Ecto neural progenitor cell (in vitro differentiated cells): ENCODE measurements at places on chromosomes 16 and 17.

DNA sequence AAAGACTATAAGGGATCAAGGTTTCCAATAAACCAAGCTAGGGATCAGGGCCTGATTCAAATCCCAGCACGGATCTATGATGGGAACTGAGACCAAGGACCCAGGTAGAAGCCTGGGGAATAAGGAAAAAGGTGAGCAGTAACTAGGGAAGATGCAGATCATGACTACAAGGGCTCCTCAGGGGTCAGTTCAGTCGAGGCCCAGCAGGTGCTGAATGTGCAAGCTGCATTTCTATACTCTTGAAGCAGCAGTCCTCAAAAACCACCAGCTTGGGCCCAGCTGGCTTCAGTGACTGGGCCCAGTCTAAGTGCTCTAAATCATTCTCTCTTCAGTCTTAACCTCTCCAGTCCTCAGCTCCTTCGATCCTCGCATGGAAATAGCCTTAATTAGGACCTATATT lies 228.8 kb upstream of the AXIN2 start:
- DNase-seq: no peak

DNA sequence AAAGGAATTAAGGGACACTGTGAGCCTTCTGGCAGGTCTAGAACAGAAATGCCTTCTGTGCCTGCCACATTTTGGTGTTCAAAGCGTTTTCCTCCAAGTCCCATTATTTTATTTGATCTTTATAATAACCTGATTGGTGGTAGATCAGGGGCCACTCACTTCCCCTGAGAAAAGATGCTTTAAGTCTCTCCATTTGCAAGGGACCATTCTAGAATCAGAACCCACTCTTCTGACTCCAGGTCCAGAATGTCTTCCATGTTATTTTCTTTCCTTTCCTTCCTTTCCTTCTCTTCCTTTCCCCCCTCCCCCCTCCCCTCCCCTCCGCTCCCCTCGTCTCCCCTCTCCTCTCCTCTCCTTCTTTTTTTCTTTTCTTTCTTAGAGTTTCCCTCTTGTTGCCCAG lies 19.3 kb upstream of the CDC42EP4 start:
- no peak for DNase-seq

DNA sequence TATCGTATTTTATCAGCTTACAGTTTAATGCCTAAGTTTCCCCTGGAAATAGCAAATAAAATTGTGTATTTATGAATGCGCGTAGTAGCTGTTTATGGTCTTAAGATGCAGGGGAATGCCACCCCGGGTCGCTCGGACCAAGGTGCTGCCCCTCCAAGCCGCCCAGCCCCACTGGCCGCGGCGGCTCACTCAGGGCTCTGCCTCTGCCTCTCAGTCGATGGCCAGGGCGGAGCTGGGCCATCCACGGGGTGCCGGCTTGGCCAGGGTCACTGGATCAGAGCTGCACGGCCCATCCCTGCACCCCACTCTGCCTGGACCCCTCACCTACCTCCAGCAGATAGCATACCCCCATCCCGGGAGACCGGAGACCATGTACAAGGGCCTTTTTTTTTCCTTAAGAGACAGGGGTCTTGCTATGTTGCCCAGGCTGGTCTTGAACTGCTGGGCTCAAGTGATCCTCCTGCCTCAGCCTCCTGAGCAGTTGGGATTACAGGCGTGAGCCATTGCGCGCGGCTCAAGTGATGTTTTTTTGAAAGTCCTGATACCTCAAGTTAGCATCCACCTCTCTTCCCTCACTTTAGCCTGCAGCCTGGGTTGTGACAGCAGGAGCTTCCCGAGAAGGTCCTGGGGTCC lies 11.0 kb downstream of the PRSS27 start:
- DNase-seq: no peak

DNA sequence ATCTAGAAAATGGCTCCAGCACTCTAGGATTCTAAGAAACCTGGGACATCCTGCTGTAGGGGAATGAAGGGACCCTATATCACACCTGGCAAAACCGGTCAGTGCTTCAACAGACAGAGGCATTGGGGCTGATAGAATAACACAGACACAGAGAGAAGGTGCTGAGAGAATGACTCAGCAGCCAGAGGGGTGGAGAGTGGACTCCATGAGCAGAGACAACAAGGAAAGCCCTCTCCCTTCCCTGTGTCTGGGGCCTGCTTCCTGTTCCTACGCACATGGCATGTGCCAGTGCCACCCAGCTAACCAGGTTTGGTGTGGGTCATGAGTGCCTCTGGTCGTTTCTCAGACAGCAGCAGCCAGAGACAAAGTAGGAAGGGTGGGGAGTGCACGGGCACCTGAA lies 140.3 kb downstream of the CCT6B start:
- DNase-seq: no peak

DNA sequence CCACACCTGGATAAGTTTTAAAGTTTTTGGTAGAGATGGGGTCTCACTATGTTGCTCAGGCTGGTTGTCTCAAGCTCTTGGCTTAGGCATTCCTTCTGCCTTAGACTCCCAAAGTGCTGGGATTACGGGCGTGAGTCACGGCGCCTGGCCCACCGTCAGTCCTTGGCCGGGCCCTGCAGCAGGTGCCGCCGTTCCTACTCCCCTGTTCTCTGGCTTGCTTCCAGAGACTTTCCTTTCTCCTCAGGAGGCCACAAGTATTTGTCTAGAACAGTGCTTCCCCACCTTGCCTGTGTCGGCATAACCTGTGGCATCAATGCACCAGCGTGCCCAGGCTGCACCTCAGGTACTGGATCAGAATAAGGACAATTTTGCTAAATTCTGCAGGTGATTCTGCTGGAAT lies 3.0 kb upstream of the MGAT5B start:
- DNase-seq: no peak

DNA sequence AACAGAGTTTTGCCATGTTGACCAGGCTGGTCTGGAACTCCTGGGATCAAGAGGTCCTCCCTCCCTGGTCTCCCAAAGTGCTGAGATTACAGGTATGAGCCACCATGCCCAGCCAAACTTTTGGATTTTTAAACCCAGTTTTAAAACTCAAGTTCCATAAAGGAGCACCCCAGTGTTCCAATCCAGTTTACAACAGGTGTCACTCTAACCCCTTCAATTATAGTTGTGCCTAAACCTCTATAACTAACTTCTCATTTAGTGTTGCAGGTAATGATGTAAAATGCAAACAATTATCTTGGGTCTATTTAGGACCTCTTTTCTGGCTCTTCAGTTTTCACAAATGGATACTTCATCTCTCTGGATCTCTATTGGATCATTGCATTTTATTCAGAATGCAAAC lies 7.8 kb upstream of the ADAP2 start:
- DNase-seq: no peak

DNA sequence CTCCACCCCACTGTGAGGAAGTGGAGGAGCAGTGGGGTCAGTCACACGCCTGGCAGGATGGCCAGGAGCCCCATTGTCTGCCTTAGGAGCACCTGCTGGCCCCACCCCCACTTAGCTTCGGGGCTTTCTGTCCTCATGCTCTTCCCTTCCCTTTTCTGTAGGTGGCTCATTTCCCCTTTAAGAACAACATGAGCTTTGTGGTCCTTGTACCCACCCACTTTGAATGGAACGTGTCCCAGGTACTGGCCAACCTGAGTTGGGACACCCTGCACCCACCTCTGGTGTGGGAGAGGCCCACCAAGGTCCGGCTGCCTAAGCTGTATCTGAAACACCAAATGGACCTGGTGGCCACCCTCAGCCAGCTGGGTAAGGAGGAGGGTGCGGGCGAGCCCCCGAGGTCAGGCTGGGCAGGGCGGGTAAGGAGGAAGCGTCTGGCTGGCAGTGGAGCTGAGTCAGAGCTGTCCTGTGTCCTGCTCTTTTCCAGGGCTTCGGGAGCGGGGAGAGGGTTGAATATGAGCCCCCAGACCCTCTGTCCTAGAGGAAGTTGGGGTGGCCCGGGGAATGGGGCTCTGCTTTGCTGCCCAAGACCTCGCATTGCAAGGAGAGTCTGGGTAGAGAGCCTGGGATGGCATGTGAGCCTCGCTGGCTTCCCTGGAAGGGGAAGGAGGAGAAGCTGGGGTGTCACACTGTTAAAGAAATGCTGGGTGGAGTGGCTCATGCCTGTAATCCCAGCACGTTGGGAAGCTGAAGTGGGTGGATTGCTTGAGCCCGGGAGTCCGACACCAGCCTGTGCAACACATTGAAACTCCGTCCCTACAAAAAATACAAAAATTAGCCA lies 9.2 kb upstream of the SERPINF1 start:
- DNase-seq: no peak

DNA sequence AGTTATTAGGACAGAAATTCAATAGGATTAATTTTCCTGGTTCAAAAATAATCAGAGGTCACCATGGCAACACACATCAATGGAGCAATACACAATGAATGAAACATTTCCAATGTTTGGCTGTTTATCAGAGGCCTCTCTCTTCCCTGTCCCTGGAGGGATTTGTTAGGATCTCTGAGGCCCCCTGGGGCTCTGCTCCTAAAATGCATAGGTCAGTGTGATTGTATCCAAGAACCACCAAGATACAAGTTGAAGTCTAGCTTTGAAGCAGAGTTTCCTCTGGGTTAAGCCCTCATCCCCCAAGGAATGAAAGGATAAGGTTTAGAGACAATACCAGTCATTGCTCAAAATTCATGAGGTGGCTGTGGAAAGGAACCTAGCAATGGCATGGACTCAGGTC lies 561.2 kb upstream of the C16orf82 start:
- no peak for DNase-seq

DNA sequence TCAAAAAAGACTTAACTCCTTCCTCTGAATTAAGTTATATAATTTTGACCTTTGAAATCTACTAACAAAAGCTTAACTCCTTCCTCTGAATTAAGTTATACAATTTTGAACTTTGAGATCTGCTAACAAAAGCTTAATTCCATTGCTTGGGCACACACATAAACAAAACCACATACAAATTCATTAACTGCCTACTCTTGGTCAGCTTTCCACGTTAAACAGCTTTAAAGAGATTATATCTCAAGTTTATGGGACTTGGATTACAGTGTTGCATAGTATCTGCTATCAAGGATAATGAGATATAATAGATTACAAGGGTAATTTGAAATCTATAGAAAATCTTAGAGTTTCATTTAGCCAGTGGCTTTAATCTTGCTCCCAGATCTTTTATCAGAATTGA lies 23.5 kb downstream of the COX10 start:
- DNase-seq: no peak

- DNase-seq: no peak
Observed at GRCh38 chr17:12859520-12859919, 70.2 kb downstream of the ARHGAP44 start.

DNA sequence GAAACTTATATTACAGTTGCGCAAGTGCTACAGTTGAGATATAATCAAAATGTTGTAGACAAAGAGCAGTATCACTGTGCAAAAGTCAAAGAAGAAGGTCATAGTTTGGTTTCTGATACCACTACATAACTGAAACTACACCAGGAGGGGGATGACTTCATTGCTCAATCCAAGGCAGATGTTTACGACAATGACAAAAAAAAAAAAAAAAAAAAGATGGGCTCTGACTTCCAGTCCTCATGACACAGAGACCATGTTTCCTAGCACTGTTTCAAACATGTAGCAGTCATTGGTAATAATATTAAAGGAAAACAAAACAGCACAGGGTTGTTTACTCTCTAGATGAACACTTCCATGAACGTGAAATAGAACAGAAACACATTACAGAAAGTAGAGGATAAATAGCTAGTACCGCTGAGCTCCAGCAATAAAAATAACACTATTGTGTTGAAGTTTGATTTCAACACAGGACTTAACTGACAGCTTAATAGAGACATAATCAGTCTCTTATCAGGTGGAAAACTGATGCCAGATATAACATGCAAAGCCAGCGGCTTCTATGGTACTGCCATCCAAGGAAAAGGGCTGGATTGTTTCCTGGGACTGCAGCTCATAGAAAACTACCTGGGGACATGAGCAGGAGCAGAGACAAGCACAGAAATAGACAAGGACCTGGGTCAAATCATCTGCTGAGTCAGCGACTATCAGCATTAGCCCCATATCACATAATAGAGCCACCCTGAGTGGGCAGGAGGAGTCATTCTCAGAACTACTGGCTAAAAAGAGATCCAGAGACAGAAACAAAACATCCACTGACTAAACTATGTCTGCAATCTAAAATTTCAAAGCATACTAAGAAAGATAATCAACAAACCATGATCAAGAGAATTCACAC lies 463.6 kb upstream of the SOX9 start:
- no peak for DNase-seq

- no peak for DNase-seq
Observed at GRCh38 chr17:76569607-76570279, 15.9 kb downstream of the ST6GALNAC2 start.

DNA sequence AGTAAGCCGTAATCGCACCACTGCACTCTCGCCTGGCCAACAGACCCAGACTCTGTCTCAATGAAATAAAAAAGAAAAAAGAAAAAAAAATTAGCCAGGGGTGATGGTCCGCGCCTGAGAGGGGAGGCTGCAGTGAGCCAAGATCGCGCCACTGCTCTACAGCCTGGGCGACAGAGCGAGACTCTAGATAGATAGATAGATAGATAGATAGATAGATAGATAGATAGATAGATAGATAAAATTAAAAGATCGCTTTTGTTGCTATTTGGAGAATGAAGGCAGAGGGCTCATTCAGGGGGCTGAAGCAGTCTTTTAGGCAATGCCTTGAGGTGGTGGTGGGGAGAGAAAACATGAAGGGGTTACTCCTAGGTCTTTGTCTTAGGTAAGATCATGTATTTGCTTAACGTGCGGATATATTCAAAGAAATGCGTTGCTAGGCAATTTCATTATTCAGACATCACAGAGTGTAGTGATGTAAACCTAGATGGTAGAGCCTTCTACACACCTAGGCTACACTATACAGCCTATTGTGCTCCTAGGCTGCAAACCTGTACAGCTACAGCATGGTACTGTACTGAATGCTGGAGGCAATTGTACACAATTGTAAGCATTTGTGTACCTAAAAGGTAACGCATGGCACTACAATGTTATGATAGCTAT lies 4.3 kb upstream of the HES7 start:
- no peak for DNase-seq

- DNase-seq: no peak
Observed at GRCh38 chr17:40541060-40541872, 24.0 kb downstream of the CCR7 start.

- no peak for DNase-seq
Observed at GRCh38 chr17:73291260-73291801, 20.5 kb downstream of the CDC42EP4 start.
